ENCODE measurements at places on chromosomes 3 and 15.

GRCh38 chr3:184234224-184234623 lies 4.8 kb downstream of the VWA5B2 start:
- DNase-seq, result no peak

DNA sequence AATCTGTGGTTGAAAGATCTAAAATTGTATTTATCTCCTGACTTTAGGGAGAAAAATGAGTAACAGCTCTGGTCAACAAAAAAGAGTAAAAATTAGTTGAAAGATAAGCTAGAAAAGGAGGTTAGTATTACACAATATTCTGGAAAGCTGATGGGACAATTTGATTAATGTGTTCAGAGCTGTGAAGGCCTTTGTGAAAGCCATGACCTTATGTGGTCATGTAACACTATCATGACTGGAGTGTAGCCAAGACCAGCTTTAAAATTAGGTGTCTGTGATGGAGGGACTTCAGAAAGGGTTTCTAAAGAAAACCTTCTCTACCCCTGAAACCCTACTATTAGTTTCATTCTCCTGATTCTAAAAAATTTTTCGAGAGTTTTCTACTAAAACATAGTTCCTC lies 127.2 kb downstream of the NFKBIZ start:
- DNase-seq, result no peak

- DNase-seq, result no peak
Observed at GRCh38 chr3:149377408-149378364, at the start of gene TM4SF1. Gene TM4SF1 (minus strand): TSS chr3:149377649. CDS start chr3:149377547, 102 bp downstream.

DNA sequence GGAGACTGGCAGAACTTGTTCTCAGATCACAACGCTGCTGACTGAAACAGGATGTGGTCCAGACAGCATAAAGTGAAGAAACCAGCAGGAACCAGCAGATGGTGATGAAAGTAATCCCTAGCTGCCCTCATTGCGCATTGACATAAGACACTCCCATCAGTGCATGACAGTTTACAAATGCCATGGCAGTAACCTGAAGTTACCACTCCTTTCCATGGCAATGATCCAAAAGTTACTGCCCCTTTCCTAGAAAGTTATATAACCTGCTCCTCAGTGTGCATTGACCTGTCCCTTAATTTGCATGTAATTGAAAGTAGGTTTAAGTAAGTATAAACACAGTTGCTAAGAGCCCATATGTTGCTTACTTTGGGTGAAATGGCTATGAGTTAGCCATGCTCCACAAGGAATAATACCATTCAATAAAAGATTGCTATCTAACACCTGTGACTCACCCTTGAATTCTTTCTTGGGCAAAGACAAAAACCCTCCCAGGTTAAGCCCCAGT lies 149.1 kb upstream of the CD96 start:
- no peak for DNase-seq

GRCh38 chr3:45568848-45569762 lies 25.4 kb upstream of the LIMD1 start:
- no peak for DNase-seq

- DNase-seq, result no peak
Observed at GRCh38 chr3:85652360-85652759, 693.6 kb downstream of the CADM2 start.

GRCh38 chr3:128319741-128320141 lies 146.9 kb downstream of the DNAJB8 start:
- DNase-seq, result no peak

DNA sequence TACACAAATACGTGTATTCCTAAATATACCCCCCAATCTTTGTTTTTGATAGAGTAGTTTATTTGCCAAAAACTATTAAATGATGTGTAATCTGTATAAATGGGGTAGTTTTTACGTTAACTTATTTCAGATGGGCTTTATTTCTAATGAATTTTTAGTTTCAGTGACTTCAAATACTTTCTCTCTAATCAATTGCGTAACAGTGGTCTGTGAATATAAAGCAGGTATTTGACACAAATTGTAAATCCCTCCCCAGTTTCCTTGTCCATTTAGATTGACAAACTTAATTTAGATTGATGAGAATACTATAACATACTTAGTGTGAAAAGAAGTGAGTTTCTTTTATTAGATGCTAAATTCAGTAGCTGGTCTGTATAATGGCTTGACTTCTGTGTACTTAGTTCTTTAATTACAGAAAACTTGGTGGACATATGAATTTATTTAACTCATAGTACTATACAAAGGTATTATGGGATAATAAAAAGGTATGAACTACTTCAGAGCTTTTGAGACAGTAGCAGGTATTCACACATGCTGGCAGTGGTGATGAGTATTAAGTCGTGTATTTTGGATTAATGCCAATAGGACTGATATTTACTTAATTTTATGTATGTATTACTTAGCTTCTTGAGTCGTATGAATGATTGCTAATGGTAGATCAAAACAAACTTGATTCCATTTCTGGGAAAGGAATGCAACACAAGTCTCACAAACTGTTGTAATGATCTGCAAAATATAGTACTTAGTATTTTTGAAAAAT lies 81.6 kb downstream of the STT3B start:
- no peak for DNase-seq

DNA sequence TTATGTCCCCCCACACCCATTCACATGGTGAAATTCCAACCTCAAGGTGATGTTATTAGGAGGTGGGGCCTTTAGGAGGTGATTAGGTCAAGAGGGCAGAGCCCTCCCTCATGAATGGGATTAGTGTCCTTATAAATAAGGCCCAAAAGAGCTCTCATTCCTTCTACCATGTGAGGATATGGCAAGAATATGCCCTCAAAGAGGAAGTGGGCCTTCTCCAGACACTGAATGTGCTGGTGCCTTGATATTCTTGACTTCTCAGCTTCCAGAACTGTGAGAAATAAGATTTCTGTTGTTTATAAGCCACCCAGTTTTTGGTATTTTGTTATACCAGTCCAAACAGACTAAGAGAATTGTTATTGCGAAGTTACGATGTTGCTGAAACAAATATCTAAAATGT lies 94.4 kb downstream of the ANKRD28 start:
- DNase-seq, result no peak

GRCh38 chr3:152664766-152665165 lies 170.2 kb upstream of the P2RY1 start:
- DNase-seq, result no peak

DNA sequence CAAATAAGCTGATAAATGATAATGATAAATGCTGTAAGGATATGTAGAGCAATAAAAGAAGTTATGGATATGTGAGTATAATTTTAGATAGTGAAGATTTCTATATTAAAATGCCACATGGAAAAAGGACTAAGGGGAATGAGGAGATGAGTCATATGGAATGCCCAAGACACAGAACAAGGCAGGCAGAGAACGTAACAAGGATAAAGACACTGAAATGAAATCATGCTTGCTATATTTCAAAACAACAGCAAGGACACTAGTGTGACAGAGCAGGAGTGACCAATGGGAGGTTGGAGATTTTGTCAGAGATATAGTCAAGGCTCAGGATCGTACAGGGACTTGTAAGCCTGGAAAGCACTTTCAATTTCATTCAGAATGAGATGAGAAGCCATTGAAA lies 621.5 kb upstream of the SEMA6D start:
- DNase-seq, result no peak

GRCh38 chr3:127796831-127797150 lies 25.5 kb downstream of the MGLL start:
- DNase-seq, result no peak

DNA sequence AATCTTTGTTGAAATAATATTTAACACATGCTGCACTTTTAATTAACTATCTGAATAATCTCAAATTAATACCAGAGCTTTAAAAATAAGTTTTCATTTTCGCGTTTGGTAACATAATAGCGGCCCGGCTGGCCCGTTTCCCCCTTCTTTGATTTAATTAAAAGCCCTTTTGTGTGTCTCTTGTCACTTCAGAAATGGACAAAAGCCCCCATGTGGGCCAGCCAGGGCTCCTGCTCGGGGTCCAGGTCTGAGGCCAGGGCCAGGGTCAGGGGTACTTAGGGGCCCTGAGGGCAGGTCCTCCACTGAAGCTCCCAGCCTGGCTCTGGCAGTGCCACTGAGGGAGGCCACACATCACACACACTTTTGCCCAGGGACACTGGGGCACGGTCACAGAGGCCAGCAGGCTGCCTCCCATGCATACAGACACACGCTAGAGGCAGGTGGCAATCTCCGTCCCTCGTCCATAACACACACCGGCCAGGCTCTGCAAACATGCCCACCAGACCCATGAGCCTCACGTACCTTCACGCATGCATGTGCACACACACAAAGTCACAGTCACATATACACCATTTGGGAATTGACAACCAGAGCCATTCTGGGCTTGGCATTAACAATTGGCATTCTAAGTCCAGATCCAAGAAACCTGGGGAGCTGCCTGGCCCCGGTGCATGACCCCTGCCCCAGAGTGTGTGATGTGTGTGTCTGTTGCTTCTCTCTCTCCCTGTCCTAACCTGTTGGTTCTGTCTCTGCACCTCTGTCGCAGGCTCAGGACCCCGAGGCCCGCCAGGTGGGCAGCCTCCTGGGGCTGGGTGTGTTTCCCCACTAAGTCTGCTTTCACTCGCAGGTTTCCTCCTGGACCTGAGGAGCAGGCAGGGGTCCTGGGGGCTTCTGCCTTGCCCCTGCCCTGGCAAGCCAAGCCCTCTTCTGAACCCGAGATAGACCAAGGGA lies 38.5 kb downstream of the DNAJB8 start:
- DNase-seq, result no peak

DNA sequence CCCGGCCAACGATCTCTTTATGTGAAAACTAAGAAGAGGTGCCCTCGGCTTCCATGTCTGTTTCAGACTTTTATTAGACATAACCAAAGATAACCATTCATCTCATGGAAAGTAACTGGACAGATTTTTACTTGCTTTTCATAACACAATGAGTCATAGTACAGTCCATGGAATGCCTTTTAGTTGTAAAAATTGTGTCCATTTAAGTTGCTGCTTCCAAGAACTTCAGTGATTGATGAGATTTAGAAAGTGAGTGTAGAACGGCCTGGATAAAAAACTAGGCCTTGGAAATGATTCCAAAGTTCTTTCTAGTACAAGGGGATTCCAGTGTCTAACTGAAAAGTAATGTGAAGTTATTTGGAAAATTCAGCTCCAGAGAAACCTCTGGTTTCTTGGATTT lies 10.8 kb downstream of the EIF2AK4 start:
- DNase-seq, result no peak

- DNase-seq, result no peak
Observed at GRCh38 chr3:33834096-33834453, 35.6 kb downstream of the PDCD6IP start.

GRCh38 chr3:66582721-66583423 lies 82.0 kb upstream of the LRIG1 start:
- DNase-seq, result no peak
